ENCODE measurements at places on chromosomes 2 and 18.
A peak's percentile ranks its signal among the peaks of the same experiment; 100 is the strongest.

DNA sequence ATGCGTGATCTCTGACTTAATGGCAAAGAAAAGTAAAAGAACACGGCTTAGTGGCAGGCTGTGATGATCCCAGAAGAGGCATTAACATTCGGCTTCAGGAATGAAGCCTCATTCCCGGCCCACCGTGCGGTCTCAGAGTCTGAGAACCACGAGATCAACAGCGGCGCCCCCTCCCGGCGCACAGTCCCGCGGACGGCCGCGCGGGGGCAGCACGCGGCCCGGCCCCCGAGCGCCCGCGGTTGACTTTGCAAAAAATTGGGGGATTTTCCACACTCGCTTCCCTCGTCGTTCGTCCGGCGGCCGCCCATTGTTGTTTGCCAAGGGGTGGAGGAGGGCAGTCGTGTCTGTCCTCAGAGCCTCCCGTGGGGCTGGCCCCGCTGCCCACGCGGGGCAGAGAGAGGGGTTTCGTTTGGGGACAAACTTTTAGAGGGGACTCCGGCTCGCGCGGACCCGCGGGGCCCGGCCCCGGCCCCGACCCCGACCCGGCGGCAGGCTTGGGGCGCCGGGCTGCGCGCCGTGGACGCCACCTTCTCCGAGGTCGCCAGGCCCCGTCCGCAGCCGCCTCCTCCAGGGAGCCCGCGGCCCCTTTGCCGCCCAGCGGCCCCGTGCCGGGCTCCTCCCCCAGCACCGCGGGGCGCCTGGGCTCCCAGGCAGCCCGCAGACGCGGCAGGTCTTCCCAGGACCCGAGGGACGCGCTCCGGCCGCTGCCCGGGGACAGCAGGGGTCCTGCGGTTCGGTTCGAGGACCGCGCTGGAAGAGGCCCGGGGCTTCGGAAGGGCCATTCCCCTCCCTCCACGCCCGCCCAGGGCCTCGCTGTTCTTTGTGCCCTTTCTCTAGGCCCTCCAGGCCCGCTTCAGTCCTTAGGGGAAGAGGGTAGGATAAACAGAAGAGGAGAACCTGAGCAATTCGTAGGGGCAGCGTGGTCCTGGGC is 3.4 kb upstream of the HS6ST1 start:
- peak; percentile 94 for DNase-seq

DNA sequence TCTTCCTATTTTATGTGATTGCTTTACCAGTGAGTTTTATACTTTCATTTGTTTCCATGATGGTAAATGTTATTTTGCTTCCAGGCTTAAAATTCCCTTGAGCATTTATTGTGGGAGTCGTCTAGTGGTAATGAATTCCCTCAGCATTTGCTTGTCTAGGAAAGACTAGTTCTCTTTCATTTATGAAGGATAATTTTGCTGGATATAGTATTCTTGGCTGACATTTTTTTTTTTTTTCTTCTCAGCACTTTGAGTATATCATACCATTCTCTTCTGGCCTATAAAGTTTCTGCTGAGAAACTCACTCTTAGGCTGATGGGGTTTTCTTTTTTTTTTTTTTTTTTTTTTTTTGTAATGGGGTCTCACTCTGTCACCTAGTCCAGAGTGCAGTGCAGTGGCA is 99.1 kb downstream of the EDAR start:
- no peak for DNase-seq

- no peak for DNase-seq
Measured at GRCh38 chr18:37742436-37742835, 176.8 kb upstream of the CELF4 start.

GRCh38 chr2:1628893-1629292 is 115.4 kb downstream of the PXDN start:
- no peak for DNase-seq

- no peak for DNase-seq
Measured at GRCh38 chr2:115650827-115651226, 1208.4 kb downstream of the DPP10 start.

DNA sequence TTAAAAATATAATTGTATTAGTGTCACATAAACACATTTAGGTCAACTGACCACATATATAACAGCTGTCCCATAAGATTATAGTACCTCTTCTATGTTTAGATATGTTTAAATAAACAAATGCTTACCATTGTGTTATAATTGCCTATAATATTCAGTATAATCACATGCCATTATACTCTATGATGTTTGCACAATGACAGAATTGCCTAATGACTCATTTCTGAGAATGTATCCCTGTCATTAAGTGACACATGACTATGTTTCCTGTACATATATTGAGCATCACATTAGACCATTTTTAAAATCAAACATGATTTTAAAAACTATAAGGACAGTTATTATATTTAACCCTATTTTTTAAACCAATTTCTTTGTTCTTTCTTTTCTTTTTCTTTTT is 89.8 kb downstream of the HS6ST1 start:
- no peak for DNase-seq

DNA sequence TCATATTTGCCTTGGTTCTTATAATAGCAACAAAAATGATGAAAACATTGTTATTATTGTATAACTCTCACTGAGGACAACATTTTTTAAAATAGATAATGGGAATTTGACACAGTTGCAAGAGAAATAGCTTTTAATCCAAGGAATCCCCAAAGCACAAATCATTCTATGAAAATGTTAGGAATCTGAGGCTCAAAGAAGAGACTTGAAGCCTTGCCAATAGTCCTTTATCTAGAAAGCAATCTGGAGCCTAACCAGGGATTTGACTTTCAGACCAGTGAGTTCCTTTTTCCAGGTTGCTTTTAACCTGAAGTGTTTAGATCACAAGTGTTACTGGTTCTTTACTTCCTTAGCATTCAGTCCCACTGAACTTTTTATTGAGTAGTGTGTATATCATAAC is 574.5 kb upstream of the ZEB2 start:
- DNase-seq = no peak

DNA sequence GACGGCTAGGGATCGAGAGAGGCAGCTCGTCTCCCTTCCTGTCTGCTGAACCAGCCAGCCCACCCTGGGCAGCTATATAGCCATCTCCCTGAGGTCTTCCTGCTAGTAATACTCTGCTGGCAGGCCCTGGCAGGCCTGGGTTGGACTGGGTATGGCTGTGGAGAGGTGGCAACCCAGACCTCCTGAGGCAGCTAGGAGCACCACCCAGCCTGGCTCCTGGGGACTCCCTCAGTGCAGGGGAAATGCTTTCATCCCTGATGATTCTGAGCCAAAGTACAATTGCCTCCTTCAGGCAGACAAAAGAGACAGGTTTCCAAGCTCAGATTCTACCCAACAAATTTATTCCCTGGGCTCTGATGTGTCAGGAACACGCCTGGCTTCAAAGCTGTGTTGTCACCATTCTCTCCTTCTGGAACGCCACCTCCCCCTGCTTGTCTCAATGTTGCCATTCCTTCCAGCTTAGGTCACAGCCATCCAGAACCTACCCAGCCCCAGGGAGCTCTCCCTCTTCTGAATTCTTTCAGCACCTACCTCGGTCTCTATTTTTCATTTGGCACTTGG is 4.7 kb upstream of the DNAJB2 start:
- DNase-seq = no peak

GRCh38 chr2:17981936-17982335 is 103.5 kb downstream of the KCNS3 start:
- no peak for DNase-seq

DNA sequence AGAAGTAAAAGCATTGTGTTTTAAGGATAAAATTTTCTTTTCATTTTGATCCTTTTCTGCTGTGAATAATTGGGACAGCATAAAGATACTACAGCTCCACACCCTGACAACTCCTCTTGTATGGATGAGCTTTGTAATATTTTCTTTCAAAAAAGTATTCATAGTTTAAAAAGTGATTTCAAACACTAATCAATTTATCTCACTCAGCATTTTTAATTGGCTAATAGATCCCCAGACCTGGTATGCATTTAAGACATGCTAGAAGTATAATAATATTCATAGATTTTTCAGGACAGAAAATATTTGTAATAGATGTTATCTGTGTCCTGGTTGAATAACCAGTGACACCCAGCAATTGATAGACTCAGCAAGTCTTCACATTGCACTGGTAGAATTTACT is 510.7 kb downstream of the RIT2 start:
- no peak for DNase-seq

- no peak for DNase-seq
Measured at GRCh38 chr2:164803776-164804466, 37.7 kb downstream of the COBLL1 start.

GRCh38 chr18:48783616-48784520 is 166.9 kb downstream of the SMAD7 start:
- no peak for DNase-seq

DNA sequence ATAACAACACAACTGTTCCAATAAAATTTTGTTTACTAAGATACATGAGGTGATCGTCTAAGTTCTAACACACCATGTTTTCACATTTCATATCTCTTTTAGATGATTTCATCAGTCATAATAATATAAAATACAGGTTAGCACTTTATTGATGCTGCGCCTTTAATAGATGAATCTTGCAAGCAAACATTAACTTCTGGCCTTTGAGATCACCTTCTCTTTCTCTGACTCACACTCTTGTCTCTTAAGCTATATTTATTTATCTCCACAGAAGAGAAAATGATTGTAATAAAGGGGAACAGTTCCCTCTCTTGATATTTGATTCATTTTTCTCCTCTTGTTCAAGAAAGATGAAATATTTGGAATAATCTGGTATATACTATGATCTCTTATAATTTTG is 603.3 kb upstream of the POU3F3 start:
- no peak for DNase-seq

DNA sequence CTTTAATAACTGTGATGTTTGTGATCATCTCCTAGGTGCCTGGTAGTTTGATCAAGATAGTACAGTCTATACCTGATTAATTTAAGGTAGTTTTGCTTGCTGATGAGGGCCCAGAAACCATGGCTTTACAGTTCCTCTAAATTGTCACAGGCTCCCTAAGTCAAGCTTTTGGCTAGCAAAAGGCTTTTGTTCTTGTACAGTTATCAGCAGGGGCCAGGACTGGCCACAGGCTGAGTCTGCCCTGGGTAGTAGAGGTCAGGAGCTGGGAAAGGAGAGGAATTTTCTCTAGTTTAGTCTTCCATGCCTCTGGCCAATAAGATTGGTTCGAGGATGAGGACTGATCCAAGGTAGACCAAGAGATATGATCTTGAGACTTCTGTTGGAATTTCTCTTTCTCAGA is 3.6 kb upstream of the BOD1L2 start:
- no peak for DNase-seq

DNA sequence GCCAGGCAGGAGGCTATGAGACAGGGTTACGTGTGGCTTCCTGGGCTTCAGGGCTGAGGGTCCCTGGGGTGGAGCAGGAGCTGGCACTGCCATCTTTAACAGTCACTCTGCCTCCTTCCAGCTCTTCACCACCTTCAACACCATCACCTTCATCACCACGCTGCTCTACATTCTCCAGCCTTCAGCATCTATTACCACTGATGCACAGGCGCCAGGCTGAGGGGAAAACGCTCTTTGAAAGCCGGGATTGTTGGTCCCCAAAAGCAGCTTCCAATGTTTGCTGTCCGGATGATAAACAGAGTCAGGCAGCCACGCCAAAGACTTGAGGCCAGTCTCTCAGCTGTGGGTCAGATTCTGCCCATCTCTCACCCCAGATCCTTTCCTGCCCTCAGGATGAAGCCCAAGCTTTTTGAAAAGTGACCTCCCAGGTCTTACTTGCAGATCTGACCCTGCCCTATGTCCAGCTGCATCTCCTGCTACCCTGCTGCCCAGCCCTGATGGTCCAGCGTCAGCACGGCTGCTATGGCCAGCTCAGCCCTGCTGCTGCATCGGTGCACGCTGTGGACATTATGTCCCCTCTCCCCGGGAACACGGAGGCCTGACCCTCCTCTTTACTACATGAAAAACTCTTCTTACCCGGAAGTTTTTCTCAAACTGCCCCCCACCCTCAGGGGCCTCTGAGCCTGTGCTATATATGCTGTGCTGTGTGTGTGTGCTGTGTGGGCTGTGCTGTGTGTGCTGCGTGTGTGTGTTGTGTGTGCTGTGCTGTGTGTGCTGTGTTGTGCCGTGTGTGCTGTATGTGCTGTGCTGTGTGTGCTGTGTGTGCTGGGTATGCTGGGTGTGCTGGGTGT is 31.2 kb upstream of the MAL start:
- DNase-seq = no peak

- DNase-seq = no peak
Measured at GRCh38 chr2:102891296-102891695, 129.5 kb downstream of the TMEM182 start.

DNA sequence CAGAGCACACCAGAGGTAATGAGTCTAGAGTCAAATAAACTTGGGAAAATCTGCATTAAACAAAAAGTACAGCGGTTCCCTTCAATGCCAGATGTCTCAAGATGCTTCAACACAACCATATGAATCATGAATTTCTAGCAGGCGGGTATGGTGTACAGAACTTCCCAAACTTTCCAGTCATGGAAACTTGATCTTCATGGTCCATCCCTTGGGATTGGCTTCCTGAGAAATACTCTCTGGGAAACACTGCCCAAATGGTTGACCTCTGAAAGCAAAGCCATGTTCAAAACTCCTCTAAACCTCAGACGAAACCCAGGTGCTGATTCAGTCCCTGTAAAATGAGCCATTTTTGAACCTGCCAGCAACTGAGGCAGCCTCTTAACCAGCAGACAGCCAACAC is 16.4 kb upstream of the TMEM247 start:
- no peak for DNase-seq

DNA sequence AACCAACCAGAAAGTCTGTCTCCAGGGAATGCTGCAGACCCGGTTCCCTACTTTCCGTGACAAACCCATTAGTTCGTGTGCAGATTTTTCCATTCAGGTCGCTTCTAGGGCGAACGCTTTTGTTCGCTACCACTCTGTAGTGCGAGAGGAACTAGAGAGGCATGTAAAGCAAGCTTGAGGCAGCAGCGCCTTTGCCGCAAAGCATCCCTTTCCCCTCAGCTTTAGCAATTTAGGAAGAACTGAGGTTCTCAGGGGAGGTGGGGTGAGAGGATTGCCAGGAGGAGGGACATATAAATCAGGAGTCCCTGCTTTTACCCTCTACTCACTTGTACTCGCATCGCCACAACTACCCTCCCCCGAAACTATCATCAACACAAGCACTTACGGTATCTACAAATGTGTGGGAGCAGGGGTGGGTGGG is 748 bp upstream of the ZNF804A start:
- no peak for DNase-seq

GRCh38 chr2:209600341-209601171 is 171.1 kb upstream of the UNC80 start:
- DNase-seq = peak; percentile 65

DNA sequence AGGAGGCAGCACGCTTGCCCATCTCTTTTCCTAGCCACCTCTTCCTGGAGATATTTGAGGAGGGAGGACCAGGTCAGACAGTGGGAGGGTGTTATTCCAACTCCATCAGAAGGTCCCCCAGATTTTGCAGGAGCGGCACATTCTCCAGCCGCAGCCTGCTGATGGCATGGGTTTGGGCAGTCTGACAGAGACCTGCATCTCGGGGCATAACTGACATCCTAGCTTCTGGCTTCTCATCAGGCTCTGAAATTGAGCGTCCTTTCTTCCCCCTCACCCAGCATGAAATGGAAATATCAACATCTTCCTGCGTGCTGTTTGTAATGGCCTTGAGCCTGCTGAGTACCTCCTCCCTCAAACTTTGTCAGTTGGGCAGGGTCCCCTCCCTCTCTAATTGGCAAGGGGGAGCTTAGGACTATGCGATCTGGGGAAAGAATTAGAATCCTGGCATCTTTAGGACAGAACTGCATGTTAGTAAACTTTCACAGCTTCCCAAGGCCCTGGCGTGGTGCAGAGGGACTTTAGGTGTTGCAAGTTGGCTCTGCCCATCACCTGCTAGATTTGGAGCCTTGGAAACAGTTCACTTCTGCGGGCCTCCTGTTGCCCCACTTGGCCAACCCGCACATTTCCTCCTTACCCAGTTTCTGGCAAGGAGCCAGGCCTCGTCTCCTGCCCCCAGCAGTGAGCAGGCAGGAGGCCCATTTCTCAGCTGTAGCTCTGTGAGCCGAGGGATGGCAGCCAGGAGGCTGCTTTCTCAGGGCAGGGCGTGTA is 2.2 kb downstream of the ITM2C start:
- no peak for DNase-seq
